Left renal pelvis (tissue), 4 donors: ENCODE measurements at places on chromosomes 7 and 10. TPM values are rescaled to one million over a fixed set of nuclear protein-coding genes. Genes with fewer than 3 reads are reported as not detected.

- no peak for DNase-seq
Observed at GRCh38 chr7:50270531-50271018, 33.9 kb upstream of the IKZF1 start.

The SPDYE11 gene
- polyA plus RNA-seq, result 0.95 TPM

The ANXA8L1 gene
- polyA plus RNA-seq, result not detected

DNA sequence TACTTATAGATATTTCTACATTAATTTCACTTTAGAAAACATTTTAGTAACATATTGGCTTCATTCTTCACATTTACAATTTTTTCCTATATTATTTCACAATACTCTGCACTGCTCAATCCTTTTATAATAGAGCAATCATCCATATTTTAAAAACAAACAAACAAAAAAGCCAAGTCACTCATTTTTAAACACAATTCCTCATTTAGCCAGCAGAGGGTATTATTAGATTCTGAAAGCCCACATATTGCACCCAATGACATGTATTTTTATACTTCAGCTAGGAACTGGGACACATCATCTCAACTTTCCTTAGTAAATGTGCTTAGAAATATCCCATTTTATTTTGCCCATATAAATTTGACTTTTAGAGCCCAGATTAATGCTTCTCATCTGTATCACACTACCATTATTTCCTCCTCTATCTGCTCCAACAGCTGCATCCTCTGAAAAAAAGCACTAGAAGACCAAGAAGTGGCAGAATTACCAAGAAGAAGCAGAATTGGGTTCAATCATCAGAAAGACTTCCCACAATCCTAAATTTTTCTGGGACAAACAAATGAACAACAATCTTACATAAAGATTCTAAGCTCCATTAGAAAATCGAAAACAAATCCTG, 29.5 kb downstream of the CTNNA3 start:
- DNase-seq, result no peak

GRCh38 chr7:129376076-129376777, 58.0 kb upstream of the STRIP2 start:
- no peak for DNase-seq

DNA sequence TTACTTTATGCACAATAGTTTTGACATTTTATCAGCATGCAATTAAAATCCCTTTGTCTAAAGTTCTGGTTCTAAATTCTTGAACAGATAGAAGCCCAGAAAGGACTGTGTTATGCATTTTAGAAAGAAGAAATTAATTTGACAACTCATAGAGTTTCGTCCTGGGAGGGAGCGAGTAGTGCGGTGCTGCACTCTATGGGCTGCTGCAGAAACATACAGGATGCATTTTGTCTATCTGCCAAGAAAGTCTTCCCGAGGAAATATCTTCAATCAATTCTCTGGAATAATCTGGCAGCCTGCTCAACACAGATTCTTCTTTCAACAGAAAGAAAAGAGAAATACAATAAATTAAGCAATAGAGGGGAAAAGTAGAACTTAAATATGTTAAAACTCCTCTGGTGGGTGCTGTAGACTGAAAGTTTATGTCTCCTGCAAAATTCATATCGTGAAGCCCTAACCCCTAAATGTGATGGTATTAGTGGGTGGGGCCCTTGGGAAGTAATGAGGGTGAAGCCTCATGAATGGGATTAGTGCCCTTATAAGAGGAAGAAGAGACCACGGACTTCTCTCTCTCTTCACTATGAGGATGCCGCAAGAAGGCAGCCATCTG, 39.0 kb upstream of the IFRD1 start:
- DNase-seq, result no peak

GRCh38 chr10:3231951-3232730, 59.6 kb upstream of the PITRM1 start:
- no peak for DNase-seq

DNA sequence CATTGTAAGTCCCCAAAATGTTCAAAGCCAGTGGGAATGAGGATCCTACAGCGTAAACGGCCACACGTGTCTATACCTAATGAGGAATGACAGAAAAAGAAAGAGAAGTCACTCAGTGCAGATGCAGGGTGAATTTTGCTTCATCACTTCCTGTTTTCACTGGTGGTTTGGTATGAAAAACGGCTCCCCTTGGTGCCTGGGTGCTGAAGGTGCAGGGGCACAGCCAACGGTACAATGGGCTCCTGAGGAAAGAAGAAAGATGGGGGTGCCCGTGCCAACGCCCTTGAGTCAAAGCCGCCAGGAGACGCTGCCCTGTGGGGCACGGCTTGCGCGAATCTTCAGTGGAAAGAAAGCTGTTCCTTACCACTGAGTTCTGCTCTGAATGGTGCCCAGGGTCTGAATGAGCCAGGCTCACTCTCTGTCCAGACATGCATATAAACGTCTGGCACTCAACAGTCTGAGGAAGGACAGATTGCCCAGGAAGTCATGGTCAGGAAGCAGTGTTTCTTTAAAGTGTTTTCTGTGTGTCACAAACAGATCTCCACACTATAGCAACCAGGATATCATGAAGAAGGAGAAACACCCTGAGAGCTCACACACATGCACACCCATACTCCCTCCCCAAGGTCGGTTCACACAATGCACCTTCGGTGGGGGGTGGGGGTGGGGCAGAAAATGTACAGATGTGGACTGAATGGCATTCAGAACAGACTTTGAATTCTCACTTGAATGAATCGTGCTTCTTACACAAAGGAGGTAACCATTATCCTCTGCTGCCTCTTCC, 105.8 kb downstream of the ELMO1 start:
- DNase-seq, result no peak

DNA sequence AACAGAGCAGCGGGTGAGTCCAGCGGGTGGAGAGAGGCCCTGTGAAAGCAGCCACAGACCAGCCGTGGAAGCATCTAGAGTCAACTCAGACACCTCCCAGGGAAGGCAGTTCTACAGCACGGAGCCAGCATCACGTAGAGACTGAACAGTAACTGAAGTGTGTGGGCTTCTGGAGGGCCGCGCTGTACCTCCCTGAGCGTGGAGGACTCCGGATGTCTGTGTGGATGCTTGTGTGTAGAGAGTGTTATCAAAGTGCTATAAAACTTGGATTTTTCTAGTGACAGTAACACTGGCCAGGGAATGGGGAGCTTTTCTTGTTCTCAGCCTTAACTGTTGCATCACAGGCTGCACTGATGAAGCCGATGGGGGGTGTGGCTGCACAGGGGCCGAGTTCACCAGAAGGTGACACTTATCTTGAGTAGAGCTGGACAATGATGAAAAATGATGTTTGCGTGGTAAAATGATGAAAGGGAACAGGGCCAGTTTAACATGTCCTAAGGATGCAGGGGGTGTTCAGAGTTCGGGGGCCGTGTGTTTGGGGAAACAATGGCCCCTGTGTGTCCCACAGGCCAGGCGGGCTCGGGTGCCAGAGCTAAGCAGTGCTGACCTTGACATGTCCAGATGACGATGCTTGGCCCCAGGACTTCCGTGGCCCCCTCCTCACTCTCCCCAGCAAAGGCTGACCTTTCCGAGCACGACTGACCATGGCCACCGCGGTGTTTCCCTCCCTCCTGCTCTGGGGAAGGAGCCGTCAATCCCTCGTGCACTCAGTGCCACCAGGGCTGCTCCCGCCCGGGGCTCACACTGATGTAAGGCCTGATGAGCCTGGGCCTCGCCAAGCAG, 21.9 kb downstream of the MNX1 start:
- DNase-seq, result no peak

- no peak for DNase-seq
Observed at GRCh38 chr10:111338035-111338434, 261.2 kb downstream of the ADRA2A start.

DNA sequence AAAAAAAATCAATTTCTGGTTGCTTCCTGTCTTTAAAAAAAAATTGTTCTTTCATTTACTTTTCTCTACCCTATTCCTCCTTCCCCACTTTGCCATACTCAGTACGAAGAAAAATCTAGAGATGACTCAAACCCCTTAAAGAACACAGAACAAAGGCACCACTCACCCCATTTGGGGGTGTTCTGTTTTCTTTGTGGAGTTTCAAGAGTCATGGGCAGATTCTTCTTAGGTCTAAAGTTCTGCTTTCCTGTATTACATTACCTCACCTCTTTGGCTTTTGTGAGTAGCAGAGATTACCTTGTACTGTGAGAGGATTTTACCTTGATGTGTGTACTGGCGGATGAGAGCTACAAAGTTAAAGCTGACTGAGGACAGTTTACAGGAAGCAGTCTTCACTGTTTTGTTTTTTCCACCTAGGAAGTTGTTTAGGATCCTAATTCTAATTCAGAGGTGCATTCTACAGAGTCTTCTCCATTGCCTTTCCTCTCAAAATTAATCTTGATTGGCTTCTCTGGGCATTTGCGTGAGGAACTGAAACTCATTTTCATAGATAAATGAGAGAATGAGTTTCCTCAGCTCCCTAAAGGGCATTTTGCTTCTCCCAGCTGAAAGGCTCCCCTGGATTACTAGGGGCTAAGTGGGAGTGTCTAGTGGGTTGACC, 20.7 kb downstream of the AVL9 start:
- DNase-seq, result no peak

DNA sequence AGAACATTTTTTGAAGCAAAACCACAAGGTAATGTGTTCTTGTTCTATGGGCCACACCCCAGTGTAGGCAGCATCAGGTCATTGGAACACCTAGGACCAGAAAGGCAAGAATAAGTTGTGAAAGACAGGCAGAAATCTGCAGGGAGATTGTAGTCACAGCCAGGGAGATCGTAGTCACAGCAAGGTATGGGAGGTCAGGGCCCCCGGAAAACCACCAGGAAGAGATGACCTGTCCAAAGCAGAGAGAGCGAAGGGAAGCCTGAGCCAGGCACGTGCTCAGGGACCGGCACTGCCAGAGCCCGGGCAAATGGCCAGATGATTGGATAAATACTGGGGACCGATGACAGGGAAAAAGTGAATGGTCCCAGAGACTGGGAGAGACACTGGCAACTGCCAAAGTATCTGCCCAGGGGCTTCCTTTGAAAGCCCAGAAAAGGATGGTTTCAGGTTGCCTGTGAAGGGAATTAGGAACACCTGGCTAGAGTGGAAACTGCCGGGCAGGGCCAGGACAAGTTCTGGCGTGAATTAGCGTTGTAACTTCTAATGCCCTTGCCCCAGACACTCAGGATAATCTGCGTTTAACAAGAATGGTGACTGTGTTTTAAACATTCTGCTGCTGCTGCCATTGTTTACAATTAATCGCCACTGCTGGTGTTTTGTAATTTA, 3.9 kb upstream of the NOBOX start:
- DNase-seq, result no peak

DNA sequence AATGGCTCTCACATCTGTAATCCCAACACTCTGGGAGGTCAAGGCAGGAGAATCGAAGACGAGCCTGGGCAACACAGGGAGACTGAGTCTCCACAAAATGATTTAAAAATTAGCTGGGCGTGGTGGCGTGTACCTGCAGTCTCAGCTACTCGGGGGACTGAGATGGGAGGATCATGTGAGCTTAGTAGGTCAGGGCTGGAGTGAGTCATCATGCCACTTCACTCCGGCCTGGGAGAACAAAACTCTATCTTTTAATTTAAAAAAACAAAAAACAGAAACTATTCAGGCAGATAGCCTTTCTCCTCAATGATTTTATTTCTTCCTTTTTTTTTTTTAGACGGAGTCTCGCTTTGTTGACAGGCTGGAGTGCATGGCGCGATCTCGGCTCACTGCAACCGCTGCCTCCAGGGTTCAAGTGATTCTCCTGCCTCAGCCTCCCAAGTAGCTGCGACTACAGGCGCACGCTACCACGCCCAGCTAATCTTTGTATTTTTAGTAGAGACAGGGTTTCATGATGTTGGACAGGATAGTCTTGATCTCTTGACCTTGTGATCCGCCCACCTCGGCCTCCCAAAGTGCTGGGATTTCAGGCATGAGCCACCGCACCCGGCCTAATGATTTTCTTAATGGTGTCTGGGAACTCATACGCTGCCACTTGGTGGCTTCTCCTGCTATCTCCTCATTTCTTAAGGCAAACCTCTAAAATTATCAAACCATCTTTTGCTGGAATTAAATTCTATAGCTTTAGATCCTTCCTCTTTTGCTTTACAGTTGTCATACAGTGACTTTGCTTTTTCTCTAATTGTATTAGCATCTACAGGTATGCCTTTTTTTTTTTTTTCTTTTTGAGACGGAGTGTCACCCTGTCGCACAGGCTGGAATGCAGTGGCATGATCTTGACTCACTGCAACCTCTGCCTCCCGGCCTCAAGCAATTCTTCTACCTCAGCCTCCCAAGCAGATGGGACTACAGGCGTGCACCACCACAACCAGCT, 22.9 kb downstream of the SRPK2 start:
- DNase-seq, result no peak

- DNase-seq, result no peak
Observed at GRCh38 chr7:24659505-24659904, 86.3 kb downstream of the PALS2 start.

DNA sequence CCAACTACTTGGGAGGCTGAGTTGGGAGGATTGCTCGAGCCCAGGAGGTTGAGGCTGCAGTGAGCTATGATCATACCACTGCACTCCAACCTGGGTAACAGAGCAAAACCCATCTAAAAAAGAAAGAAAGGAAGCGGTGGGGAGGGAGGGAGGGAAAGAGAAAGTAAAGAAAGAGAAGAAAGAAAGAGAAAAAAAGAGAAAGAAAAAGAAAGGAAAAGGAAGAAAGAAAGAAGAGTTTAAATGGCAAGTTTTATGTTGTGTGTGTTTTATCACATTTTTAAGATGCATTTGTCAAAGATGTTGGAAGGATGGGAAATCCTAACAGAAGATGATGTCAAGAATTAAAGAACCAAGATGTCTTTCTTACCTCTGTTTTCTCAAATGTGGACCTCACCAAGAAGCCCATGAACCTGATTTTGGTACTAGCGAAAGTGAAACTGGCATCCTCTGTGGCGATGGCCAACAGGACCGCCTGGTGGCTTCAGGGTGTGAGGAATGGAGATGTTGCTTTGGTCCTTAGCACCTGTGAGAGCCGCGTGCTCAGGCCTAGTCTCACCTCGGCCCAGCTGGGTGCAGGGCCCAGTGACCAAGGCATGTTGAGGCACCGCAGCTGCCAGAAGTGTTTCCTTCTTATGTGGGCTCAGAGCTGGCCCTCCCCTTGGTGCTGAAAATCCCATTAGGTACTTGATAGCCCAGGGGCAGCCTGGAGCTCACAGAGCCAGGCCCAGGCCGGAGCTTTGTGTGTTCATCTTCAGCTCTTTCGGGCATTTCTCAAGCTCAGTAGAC, 9.8 kb downstream of the UCMA start:
- no peak for DNase-seq

GRCh38 chr10:59336632-59337031, 25.7 kb downstream of the FAM13C start:
- DNase-seq, result no peak

The MRLN gene
- polyA plus RNA-seq, result not detected

The GAD2 gene
- 2.7 TPM for polyA plus RNA-seq

DNA sequence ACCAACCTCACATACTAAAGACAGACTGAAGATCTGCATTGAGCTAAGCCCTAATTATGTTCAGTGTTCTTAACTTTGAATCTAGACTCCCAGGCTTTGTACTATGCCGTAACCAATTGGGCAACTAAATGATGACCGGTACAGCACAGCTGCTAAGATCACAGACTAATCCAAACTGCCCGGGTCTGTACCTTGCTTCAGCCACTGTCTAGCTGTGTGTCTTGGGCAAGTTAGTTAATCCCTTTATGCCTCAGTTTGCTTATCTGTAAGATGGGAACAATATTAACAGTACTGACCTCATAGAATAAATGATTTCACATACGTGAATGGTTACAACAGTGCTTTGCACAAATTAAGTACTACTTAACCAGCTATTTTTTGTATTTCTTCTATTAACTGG, 205.8 kb upstream of the NFE2L3 start:
- no peak for DNase-seq
